SW480 (cell line): ENCODE measurements at places on chromosomes 3 and 15.

GRCh38 chr3:117609330-117609729, 899.8 kb downstream of the TUSC7 start:
- no peak for DNase-seq

- DNase-seq: no peak
Observed at GRCh38 chr3:98594628-98595324, 1.4 kb upstream of the CPOX start.

DNA sequence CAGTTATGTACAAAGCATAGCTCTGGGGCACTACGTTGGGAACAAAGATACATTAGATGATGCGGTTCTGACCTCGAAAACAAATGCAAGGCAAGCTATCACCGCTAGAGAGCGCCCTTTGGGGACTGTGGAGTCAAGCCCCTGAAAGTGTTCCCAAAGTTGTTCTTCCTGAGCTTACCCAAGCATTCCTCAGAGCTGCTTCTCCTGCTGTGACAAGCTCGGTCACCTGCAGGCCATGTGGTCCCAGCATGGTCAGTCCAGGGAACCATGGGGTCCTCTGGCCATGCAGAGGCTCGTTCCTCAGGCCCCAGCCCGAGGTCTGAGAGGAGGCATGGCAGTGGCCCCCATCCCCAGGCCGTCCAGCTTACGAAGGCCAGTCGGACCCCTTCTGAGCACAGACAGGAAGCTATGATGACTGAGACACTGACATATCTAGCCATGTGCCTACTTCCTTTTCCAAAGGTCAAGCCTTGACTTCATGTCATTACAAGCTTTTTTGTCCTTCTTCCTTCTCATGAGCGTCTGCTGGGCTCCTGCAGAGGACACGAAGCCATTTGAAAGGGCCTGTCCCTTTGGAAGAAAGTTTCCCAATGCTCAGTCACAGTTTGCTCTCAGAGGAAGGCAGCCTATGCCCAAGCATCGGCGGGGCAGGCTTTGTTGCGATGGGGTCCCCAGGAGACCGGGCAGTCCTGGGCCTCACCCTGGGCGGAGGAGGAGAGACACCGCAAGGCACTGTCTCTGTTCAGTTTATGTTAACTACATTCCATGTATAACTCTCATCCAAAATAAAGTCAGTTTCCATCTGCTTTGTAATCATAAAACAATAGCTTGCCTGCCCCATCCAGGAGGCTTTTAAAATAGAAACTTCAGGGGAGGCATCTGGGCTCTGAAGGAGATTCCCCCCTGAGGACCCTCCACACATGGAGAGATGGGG, 79.3 kb downstream of the ATP10A start:
- DNase-seq: peak; percentile 14

- no peak for DNase-seq
Observed at GRCh38 chr15:98163319-98164045, 203.0 kb downstream of the ARRDC4 start.

DNA sequence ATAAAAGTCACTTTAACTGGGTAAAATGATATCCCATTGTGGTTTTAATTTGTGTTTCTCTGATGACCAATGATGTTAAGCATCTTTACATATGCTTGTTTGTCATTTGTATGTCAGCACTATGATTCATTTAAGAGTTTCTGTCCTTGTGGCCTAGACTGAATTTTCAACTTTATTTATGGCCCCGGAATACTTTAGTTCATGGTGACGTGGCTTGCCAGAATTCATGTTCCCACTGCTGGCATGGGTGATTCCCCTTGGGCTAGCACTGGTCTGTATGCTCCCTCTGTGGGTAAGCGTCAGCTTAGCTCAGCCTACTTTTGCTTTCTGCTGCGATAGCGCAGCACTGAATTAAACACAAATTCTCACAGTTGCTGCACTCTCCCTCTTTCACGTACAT, 436.3 kb upstream of the SGO1 start:
- no peak for DNase-seq

- no peak for DNase-seq
Observed at GRCh38 chr15:100693451-100693850, 91.1 kb downstream of the ASB7 start.

DNA sequence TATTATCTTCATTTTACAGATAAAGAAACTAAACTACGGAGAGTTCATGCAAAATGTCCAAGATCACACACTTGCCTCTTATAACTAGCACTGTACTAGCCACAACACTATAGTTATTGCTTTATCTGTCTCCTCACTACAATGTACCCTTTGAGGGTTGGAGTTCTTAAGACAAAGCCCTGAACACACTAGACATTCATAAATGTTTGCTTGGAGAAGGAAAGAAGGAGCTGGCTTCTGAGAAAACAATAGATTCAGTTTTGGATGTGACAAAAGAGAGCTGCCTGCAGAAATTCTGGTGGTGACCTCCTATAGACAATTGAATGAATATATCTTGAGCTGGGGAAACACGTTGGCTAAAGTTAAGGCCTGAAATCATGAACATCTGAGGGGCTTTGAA, 169.9 kb upstream of the ARHGEF26 start:
- DNase-seq: no peak

DNA sequence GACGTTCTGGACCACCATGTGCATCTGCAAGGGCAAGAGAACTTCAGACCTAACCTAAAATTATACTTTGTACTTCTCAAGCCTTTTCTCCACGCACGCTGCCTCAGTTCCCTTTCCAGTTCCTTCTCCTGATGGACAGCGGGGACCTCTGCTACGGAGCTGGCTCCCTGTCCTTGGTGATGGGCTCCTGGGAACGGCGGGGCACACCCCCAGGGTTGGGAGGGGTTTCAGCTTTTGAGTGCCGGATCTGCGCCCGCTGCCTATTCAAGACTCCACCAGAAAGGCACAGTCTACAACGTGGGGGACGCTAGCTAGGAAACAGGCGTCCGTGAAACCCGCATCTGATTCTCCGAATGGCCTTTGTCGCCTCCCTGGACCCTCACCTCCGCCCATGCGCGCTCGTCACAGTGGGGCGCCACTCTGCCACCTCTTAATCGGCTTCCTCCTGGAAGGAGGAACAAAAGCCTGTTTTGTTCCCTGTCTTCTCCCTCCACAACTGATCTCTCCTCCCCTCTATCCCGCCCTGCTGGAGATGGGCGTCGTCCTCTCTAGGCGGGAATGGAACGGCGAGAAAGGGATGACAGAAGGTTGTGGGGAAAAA, 2.2 kb downstream of the GPR149 start:
- DNase-seq: no peak

- DNase-seq: no peak
Observed at GRCh38 chr15:28049581-28049980, 49.5 kb downstream of the OCA2 start.

GRCh38 chr15:98398886-98399285, 249.5 kb upstream of the IGF1R start:
- no peak for DNase-seq

DNA sequence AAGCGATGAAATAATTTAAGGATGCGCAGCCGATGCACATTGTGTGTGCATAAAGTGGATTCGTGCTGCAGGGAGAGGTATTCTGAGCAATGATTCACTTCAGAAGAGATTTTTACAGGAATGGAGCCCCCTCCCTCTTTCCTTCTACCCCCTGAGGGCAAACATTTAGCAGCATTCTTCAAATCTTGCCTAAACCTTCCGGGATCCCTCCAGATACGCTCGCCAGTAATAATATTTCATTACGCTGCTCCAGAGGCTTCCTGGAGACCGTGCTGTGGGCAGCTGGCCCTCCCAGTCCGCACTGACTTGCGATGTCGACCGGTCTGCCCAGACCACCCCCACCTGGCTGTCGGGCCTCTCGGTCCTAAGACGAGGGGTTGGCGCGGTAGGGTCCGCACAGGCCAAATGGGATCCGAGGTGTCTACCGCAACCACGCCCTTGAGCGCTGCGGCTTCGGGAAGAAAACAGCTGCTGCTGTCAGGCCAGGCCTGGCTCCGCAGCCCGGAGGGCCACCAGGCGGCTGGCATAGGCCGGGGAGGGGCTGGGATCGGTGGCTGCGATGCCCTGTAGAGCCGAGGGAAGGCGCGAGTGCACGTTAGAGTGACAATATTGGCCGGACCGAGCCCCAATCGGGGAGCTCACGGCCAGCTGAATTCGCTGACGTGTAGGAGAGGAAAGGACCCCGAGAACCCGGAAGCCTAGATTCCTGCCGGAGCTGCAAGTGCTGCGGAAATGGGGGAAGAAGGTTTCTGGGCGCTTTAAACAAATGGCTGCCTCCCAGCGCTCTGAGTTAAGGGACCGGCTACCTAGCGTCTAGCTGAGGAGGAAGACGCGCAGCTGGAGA, 14.3 kb downstream of the ZIC4 start:
- no peak for DNase-seq

DNA sequence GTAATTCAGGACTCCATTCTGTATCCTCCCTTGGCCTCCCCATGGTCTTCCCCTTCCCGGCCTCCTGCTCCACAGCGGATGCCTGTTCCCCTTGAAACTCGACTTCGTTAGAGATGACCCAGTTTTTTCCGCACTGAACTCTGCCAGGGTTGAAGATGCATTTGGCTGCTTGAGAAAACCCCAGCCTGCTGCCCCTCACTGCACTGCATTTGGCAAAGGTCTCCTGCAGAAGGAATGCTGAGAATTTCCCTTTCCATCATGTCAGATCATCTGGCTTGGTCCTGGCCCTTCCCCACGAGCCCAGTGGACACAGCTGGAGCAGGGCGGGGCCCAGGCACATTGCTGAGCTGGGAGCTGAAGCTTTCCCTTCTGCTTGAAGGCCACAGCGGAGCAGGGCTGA, 37.6 kb upstream of the RGMA start:
- no peak for DNase-seq

GRCh38 chr3:1700650-1701049, 398.0 kb upstream of the CNTN4 start:
- no peak for DNase-seq

- DNase-seq: no peak
Observed at GRCh38 chr3:133469140-133469731, 69.4 kb downstream of the BFSP2 start.

DNA sequence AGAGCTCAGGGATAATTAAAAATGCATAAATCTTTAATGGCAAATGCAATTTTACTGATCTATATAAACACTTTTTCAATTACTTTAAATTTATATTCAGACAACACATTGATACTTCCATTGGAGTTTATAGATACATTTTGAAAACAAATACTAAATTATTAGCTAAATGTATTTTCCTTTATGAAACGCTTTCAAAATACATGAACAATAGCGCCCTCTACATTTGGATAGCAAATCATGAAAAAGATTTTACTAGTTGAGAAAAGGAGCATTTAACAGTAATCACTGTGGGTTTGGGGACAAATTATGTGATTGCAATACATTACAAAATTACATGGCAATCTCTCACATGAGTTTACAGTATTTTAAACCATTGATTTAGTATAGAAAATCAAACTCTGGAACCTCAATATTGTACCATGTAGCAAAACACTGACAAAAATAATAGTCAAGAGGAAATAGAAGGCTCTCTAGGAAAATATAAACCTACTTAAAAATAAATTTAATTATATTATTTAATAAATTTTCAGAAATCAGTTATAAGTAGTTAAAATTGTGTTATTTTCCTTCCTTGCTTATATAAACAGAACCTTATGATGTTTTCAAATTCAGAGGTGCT, 207.9 kb downstream of the ZIC1 start:
- peak; percentile 12 for DNase-seq

DNA sequence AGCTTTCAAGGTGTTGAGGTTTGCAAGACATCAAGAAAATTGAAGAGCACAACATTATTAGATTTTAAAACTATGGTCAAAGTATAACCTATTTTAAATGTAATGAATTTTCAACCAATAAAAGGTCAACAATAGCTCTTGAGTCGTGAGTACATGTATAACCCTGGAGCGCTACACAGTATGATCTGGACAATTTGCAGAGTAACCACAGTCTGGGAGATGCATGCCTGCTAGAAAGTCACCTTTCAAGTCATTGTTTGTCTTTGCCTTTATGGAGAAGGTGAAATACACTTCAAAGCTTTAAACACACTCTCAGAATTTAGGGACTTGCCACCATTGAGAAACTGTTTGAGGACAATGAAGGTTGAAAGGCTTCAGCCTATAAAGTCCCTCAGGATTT, 112.6 kb upstream of the ALCAM start:
- no peak for DNase-seq

DNA sequence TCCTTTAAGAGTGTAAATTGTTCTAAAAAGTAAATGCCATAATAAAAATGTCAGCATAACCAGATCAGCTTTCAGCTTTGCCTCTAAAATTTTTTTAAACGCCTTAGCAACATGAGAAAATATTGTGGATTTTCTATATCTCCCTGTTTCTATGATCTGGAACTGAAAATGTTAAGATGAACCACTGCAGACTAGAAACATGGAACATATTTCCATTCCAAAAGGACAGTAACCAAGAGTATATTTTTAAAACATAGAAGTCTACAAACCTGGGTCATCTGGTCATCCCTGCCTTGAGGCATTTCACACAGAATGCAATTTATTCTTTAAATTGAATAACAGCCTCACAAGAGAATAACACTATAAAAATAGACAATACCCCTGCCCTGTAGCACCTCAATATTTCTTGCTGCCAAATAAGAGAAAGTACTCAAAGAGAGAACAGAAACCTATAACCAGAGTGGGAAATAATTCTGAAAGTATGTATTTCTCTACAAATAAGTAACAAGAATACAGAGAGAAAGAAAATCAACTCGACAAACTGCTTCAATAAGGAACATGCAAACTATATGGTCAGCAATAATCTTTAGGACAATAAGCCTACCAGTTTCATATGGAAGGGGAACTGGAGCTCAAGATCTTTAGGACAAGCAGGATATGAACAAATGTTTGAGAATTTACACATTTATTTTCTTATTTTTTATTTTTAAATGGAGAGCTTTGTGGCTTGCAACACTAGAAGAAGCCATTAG, 949.0 kb downstream of the EPHA3 start:
- DNase-seq: no peak

- no peak for DNase-seq
Observed at GRCh38 chr15:96896766-96897165, 566.3 kb downstream of the NR2F2 start.

DNA sequence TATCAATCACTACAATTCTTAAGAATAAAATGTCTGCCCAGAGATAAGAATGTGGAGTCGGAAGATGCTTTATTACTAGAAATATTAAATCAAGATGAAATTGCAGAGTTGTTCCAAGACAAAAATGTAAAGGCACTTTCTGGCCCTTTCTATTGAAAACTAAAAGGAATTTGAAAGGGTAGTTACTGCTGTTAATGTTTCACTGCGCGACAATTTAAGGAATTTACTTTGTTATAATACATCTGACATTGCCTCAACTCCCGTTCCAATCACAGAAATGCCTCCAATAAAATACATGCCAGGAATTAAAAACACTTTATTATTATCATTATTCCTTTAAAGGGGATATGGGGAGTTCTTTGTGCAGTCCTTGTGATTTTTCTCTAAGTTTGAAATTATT, 26.4 kb downstream of the RSL24D1 start:
- DNase-seq: no peak

GRCh38 chr3:157982359-157982758, 123.9 kb downstream of the SHOX2 start:
- DNase-seq: no peak

DNA sequence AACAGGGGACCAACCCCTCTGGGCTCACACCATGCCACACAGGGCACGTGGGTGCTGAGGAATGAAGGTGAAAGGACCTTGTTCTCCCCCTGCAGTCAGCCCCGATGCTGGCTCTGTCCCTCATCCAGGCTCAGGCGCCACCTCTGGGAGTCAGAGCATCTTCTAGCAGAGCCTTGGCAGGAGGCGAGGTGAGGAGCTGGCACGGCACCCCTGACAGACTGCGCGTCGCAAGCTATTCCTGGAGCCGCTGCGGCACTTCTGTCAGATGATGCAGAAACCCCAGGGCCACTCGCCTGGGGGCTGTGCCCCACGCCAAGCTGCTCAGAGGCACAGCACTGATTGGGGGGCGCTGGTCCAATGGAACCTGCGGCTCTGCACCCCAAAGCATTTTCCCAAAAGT, 62.0 kb downstream of the MGLL start:
- no peak for DNase-seq

GRCh38 chr3:45454466-45454865, 66.1 kb downstream of the LARS2 start:
- no peak for DNase-seq
